ENCODE measurements at places on chromosomes 11 and 22. TPM values are rescaled to one million over a fixed set of nuclear protein-coding genes. Genes with fewer than 3 reads are reported as not detected.

The UBE2L6 gene
- polyA plus RNA-seq: 71.4 TPM

The MIOX gene
- polyA plus RNA-seq: 0.40 TPM

GRCh38 chr11:116644941-116645305, 127.9 kb downstream of the BUD13 start:
- DNase-seq: no peak

GRCh38 chr11:5541427-5541826, 6.9 kb downstream of the OR52H1 start:
- DNase-seq: no peak

DNA sequence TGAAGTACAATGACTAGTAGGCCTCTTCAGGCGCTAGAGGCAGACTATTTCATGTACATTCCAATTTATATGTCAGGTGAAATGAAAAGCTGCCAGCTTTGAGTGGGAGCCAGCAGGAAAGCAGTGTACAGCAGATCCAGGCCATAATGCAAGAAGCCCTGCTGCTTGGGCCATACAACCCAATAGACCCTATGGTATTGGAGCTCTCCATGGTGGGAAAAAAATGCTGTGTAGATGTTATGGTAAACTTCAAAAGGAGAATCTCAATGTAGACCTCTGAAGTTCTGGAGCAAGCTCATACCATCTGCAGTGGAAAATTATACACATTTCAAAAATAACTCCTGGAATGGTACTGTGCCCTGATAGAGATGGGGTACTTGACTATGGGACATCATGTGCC, 71.5 kb upstream of the CD82 start:
- DNase-seq: no peak

DNA sequence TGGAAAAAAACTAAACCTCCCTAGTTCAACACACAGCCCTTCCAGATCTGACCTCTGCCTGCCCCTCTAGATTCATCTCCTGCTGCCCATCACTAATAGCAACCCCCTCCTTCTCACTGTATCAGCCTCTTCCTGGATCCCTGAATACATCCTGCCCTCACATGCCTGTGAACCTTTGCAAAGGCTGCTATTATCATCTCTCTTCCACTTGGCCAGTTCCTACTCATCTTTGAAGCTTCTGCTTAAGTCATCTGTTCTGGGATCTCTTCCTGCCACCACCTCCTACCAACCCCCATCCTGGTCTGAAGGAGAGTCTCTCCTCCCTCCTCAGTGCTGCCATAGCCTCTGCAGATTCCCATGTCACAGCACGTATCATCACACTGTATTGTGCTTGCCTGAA, 38.0 kb upstream of the AMOTL1 start:
- no peak for DNase-seq

DNA sequence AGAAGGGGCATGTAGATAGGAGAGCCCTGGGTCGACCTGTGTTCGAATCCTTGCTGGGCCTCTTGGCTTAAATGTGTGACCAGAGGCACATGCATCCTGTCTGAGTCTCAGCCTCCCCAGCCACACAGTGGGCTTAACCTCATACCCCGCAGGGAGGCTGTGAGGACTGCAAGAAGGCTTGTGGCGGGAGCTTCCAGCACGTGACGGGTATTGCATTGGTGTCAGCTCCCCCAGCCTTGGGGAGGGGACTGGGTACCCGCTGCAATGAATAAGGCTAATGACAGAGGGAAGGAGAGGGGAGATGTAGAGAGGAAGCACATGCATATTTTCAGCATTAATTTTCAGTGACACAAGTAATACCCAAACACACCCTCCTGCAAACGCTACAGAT, 8.1 kb downstream of the RASD2 start:
- DNase-seq: no peak
